Caki2 (cell line): ENCODE measurements at places on chromosomes 6 and 20. TPM values are rescaled to one million over a fixed set of nuclear protein-coding genes. Genes with fewer than 3 reads are reported as not detected.

CCHCR1 gene
- 130 and 142 TPM in 2 replicates for total RNA-seq

CUTA gene
- total RNA-seq: 303 and 346 TPM in 2 replicates

XKR7 gene
- total RNA-seq: 8.1 and 9.7 TPM in 2 replicates

EPB41L1 gene
- total RNA-seq: 44.7 and 54.4 TPM in 2 replicates

ENPP4 gene
- total RNA-seq: 2.3 TPM in 2 replicates

PACRG gene
- total RNA-seq: not detected in 2 replicates

CCN5 gene
- total RNA-seq: 39.7 and 55.7 TPM in 2 replicates

FKBP1C gene
- 0.10 and 0.17 TPM in 2 replicates for total RNA-seq

ZFP64 gene
- total RNA-seq: 2.0 and 4.9 TPM in 2 replicates

TMEM239 gene
- not detected in 2 replicates for total RNA-seq

OLIG3 gene
- total RNA-seq: not detected in 2 replicates

PXT1 gene
- 0.20 TPM in 1 of 2 replicates, not detected in the other for total RNA-seq

BANF2 gene
- total RNA-seq: not detected in 2 replicates

DEF6 gene
- total RNA-seq: 15.2 and 16.5 TPM in 2 replicates
